Epithelial cell of proximal tubule (primary cell): ENCODE measurements at places on chromosomes 2 and 18.

DNA sequence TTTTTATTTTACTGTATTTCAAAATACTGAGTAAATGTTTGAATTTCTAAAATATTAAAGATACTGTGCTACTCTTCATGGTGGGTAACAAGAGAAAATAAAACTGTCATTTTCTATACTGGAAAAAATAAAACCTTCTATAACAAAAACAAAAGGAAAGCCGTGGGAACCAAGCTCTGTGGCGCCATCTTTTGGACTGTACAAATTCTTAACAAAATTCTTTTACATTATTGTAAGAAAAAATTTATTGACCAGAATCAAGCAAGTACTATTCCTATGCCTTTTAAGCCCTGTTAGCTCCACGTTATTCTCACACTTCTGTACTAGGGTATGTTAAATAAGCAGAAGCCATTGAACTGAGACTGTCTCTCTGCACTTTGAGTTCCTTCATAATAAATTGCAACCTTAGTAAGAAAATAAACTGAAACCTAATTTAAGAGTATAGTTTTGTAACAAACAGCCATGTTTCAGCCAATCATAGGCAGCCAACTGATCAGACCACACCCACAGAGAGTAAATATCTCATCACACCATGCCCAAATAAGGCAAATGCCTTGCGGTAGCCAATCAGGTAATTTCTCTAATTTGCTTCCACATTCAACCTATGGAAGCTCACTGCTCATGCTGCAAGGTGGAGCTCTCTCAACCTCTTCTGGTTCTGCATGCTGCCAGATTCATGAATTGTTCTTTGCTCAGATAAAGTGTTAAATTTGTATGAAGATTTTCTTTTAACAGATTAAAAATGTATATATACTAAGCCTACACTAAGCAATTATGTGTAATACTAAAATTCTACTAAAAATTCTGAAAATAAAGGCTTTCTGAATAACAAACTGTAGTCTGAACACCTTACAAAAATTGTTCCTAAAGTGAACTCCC, 42.2 kb downstream of the HIBCH start:
- no peak for DNase-seq

GRCh38 chr18:63301434-63301833, 18.1 kb downstream of the BCL2 start:
- DNase-seq = no peak

DNA sequence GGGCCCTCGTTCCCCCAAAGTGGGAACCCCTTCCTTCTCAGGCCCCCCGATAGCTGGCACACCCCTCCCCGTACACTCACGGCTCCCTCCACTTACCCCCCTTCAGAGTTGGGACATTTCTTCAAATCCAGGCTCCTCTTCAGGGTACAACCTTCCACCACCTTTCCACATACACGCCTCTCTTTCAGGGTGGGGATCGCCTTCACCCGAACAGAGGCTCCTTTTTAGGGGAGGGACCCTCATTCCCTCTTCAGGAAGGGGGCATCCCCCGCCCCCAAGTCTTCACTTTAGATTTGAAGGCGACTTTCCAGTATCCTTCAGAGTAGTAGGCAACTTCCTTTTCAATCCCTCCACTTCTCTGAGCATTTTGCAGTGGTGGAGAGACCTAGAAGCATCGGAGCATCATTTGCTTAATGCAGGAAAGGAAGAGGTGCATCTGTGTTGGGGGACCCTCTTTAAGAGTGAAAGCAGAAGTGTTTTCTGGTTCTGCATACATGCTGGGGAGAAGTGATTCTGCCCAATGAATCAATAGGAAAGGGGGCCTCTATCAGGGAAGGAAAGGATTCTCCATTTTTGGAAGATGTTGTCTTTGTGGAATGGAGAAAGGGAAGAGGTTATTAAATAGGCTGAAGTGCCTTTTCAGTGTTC, 845 bp downstream of the EML4 start:
- DNase-seq = no peak

GRCh38 chr2:10089565-10090190, 9.5 kb upstream of the CYS1 start:
- DNase-seq = no peak

DNA sequence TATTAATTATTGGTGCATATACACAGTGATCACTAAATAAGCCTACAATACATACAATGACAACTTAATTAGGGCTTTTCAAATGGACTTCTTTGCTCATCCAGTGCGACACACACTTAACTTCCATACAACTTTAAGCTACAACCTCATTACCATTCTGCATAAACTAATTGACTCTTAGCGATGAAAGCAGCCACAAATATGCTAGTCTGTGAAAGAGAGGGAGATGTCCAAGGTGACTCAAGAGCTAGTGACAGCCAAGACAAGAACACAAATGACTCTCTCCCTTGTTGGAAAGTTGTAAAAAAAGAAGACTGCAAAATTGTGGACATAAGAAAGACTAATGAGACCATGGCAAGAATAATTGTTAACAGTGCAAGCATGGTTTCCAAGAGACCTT, 264.8 kb downstream of the ARHGAP15 start:
- DNase-seq = no peak

GRCh38 chr2:152611458-152612231, 105.6 kb downstream of the PRPF40A start:
- DNase-seq = peak; percentile 27

DNA sequence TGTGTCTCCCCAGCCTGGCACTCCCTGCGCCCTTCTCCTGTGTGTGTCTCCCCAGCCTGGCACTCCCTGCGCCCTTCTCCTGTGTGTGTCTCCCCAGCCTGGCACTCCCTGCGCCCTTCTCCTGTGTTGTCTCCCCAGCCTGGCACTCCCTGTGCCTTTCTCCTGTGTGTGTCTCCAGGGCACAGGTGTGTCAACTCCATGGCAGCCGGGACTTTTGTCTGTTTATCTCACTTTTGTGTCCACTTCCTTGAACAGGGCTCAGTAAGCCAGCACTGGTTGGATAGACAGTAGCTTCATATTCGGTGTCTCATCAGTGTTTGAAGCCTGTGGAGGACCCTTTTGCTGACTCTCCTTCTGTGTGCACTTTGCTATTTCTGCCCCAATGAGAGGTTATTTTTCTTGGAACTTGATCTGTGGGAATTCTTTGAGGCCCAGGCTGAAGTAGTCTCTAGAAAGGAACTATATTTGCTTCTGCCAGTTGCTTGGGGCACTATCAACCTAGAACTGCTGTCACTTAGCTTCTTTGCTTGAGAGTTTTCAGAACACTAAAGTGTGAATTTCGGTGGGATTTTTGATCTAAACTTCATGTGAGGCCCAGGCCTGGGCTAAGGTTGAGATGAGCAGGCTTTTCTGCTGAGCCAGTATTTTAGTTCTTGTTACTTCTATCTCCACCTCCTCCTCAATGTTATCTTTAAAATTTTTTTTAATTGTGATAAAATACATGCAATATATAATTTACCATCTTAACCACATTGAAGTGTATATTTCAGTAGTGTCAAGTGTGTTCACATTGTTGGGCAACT, 8.3 kb upstream of the ASB1 start:
- no peak for DNase-seq

- DNase-seq = no peak
These were observed 11.6 kb upstream of the RBFA start for GRCh38 chr18:80022613-80023012.

GRCh38 chr2:232415138-232415690, 8.6 kb downstream of the ALPG start:
- no peak for DNase-seq

DNA sequence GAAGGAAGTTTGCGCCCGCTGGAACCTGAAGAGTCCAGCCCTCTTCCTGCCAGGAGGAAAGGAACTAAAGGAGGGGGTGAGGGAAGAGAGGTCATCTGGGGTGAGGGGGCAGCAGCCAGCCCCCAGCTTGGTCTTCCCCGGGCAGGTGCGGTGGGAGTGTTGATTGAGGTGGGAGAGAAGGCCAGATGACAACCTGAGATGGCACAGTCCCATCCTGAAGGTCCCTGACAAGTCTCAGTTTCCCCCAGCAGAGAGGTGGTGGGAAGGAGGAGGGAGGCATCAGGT, 240.9 kb downstream of the HAUS1 start:
- DNase-seq = no peak

GRCh38 chr2:119645173-119645855, 33.7 kb upstream of the TMEM177 start:
- no peak for DNase-seq

DNA sequence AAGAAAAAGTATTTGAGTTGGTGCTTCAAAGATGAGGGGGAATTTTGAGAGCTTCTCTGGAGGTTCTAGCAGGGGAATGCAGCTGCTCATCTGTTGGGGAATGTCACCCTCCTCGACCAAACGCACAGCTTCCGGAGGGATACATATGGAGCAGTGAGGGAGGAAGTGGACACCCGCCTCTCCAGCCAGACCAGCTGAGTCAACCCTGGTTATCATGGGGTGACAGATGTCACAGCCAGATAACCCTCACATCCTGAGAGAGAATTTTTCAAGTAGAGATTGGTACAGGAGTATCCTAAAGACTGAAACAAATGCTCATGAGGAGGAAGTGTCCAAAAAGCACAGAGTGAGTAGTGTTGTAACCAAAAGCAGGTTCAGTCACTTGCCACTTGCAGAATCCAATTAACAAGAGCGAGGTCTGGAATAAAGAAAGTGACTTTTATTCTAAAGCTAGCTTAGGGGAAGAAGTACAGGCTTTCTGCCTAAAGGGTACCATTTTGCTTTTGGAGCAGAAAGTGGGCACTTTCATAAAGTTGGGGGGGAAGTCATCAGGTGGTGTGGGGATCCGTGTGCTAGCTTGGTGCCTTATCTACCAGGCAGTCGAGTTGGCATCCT, 395.2 kb downstream of the RAD51AP2 start:
- DNase-seq = no peak

GRCh38 chr2:236241181-236242056, 22.8 kb downstream of the ASB18 start:
- no peak for DNase-seq

DNA sequence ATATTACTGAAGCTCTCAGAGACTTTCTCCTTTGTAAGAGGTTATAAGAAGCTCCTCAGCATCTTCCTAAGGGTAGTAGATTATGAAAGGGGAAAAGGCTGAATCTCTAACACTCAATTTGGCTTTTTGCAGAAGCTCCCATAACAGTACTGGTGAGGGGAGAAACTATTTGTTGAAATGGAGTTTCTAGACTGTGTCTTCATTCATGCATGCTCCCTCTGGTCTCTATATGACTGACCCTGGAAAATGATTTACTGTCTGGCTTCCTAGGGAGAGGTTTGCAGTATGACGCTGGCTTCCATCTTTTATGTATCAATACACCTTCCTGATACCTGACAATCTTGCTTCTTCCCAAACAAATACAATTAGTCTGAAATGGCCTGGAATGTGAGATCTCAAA, 63.9 kb downstream of the LDAH start:
- DNase-seq = no peak

DNA sequence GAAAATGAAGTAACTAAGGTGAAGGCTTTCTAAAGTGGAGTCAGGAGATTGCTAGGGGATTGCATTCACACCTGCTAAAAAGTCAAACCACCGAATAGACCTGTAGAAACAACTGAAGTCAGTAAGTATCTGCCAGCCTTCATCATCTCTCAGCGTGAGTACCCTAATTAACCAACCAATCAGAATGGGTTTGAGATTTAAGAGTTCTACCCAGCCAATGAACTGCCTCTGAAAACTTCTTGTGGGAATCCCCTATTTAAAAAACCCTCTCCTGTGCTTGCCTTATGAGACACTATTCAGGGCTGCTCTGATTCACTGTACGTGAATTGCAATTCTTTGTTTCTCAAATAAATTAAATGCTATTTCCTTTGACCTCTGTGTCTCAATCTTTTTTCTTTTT, 3.4 kb upstream of the FAM161A start:
- no peak for DNase-seq

- no peak for DNase-seq
These were observed 508.9 kb upstream of the TCF4 start for GRCh38 chr18:56096861-56097260.

DNA sequence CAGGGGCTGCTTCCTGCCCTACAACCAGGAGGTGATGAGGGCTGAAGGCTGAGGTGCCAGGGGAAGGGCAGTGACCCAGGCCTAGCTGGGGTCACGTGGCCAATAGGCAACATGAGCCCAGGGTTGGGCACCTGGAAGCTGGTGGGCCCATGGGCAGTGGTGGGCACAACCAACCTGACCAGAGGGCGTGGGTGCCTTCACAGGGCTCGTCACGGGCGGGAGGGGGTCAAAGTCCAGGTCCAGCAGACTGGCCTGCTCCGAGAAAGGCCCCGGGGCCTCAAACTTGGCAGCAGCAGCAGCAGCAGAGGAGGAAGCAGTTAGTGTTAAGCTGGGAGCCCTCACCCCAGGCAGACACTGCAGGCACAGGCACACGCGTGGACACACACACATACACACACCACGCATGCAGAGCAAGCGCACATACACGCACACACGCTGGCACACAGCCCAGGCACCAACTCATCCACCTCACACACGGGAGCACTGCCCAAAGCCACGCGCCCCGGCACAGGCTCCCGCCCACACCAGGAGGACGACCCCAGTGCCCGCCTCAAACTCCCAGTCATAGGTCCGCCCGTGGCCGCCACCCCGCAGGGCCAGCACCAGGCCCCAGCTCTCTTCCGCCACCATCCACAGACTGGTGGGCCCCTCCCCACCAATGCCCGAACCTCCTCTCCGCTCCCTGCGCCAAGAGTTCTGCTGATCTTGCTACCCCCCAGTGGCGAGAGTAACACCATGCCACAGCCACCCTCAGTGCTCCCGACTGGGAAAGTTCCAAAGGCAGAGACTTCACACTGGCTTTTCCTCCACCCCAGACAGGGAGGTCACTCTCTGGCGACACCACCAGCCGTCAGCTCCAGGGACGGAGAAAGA, 53.0 kb downstream of the BIN1 start:
- no peak for DNase-seq

DNA sequence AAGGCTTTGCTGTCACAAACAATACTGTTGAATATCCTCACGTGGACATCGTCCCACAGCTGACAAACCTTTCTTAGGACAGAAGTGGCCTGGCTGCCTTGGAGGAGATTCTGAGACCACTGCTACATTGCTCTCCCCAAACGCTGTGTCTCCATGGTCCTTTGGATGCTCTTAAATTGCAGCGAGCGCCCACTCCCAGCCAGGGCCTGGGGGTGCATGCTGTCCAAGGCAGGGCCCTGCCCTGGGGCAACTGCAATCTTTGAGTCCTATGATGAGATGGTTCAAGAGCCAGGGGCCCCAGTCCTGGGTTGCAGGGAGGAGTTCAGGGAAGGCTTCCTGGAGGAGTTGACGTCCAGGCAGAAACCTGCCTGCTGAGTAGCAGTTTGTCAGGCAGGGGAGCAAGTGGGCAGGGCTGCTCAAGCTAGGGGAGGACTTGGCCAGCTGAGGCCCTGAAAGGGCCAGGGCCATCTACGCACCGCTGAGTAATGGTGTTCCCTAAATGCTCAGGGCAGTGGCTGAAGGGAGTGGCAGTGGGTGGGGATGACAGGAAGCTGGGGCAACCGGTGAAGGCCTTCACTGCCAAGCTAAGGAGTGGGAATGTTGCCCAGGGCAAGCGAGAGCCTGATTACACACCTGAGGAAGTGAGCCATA, 10.8 kb upstream of the SDC1 start:
- DNase-seq = no peak
